ENCODE measurements at places on chromosomes 6 and 20.
A peak's percentile ranks its signal among the peaks of the same experiment; 100 is the strongest.

DNA sequence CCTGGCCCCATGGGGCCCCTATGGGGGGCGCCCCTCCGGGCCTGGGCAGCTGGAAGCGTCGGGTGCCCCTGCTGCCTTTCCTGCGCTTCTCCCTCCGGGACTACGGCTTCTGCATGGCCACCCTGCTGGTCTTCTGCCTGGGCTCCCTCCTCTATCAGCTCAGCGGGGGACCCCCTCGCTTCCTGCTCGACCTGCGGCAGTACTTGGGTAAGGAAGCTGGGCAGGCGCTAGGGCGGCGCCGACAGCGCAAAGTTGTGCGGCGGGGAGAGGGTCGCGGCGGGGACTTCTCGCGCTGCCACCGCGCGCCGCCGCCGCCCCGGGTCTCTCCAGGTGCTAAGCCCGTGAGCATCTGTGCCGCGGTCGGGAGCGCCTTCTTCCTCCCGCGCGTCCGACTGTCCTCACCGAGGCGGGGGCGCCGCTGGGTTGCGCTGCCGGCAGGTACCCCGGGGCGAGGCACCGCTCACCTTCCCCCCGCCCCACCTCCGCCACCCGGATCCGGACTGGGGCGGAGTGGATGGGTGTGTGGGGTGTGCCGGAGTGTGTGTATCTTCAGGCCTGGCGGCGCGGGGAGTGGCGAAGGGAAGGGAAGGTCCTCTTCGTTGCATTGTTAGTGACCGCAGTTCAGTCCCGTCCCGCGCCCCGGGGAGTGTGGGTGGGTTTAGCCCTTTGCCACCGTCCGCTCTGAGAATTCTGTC lies 788 bp downstream of the UST start:
- peak; percentile 5 for DNase-seq

- DNase-seq = no peak
These were observed 7.0 kb upstream of the RIN2 start for GRCh38 chr20:19750907-19751636.

DNA sequence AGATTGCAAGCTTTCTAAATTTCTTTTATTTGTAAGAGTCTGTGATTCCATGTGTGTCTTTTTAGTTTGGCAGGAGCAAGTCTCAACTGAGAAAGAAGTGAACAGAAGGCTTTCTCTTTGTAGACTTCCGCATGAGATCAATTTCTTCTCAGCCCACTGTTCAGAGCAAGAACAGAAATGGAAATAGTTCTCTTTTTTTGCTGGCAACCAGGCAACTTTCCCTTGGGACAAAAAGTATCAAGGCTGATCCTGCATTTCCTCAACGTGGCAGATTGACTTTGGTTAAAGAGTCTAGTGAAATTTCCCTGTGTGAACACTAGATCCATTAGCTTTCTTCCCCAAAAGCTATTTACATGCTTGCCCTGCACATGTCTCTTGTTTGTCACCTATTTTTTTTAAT lies 46.8 kb upstream of the JAG1 start:
- DNase-seq = no peak

DNA sequence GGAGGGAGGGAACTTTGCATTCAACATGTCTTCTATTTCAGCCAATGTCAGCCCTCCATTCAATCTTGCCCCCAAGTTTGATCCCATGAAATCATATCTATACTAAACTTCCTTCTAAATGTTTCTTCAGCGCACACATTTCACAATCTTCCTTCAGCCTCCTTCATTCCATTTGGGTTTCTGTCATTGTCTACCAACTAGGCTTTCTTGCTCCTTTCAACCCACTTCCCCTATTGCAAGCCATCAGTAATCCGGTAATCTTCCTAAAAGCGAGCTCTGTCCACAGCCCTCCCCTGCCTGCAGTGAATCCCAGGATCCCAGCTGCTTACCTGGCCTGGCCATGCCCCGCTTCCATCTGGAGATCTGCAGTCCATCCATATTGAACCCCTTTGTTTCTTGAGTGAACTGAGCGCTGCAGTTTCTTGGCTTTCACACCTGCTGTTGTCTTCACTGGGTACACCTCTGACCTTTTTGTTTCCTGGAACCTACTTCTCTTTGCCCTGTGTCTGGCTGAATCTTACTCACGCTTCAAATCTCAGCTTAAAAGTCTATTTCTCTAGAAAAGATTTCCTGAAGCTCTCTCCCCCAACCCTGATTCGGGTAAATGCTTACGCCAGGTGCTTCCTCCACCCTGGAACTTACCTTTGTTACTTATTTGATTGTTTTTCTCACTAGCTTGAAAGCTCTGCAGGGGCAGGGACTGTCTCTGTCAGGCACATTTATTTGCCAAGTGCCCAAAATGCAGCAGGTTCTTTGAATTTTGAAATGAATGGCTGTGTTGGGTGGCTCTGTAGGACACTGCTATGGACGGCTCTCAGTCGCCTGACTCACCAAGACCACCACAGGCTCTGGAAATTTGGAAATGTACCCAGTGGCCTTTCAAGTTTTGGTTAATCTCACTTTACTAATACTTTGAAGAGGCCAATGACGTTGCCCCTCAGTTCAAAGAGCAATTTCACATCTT lies 50.3 kb downstream of the ADTRP start:
- DNase-seq = no peak

GRCh38 chr6:18510644-18511033 lies 123.5 kb downstream of the RNF144B start:
- no peak for DNase-seq

DNA sequence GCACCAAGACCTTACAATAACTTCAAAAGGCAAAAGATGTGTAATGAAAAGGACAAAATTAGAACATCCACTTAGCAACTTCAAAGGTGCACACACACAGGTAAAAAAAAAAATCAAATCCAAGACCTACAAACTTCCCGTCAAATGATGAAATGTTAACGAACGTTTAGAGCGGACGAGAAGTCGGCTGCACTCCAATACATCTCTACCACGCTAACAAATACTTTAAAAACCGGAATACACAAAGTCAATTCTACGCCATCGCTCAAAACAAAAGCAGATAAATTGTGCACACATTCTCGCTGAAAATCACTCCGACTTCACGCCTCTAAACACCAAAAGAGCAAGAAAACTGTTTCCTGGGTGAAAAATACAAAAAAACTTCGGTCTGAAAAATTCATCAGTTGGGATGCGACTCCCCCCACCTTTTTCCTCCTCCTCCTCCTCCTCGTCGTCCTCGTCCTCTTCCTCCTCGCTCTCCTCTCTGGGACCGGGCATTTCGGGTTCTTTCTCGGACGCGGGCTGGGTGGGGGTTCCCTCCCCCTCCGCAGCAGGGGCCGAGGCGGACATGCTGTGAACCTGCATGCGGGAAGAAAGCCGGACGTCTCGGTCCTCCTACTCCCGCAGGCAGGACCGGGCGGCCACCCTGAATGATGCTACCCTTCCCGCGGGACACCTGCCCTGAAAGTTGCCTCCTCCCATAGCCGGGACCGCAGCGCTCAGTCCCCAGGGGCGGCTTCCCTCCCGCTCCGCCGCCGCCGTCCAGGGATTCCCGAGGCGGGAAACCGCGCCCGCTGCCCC lies 712 bp downstream of the DEK start:
- no peak for DNase-seq

Measured in stimulated activated CD8-positive, alpha-beta memory T cell treated with anti-CD3 and anti-CD28 coated beads, Interleukin-7, amount 100 ng/mL, for 24 hours (primary cell).